ENCODE measurements at places on chromosomes 7 and 10.

GRCh38 chr10:60992636-60993035, 48.7 kb upstream of the RHOBTB1 start:
- DNase-seq, result no peak

GRCh38 chr7:36875794-36876193, 151.5 kb upstream of the AOAH start:
- DNase-seq, result no peak

GRCh38 chr7:87369216-87369615, 23.8 kb downstream of the CROT start:
- no peak for DNase-seq

GRCh38 chr10:49749144-49749543, 13.0 kb downstream of the OGDHL start:
- DNase-seq, result no peak

DNA sequence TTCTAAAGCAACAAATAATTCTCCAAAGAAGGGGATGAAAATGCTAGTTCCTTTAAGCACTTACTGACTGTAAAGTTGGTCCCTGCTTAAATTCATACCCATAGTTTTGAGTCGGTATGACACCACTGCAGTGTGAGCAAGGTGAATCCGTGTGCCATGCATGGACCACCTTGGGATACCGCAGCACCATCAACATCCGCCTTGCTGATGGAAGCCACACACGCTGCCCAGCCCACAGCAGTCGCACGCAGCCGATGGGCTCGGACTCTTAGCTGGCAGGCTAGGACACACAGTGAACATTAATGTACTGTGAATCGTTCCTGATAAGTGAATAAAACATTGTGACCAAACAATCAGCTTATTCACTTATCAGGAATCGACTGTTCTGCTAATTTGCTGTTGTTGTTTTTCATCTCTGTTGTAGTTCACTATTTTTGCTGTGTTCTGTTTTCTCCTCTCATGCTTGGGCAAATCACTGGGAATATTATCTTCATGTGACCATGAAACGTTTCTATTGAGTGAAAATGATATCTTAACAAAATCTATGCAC, 275.5 kb downstream of the USP6NL start:
- DNase-seq, result no peak

DNA sequence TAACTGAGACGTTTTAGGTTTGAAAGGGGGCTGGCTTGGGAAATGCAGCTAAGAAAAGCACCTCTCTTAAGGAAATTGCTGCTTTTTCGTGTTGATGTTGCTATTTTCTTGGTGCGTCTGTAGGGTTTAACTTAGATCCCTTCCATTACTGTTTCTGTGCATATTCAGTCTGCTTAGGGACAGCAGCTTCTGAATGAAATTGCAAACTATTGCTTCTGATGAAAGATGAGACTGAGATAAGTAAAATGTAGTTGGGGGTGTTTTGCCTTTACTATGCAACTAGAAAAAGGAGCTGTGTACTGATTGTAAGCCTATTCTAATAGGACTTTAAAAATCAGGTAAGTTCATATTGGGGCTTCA, 772 bp downstream of the HDAC9 start:
- no peak for DNase-seq

DNA sequence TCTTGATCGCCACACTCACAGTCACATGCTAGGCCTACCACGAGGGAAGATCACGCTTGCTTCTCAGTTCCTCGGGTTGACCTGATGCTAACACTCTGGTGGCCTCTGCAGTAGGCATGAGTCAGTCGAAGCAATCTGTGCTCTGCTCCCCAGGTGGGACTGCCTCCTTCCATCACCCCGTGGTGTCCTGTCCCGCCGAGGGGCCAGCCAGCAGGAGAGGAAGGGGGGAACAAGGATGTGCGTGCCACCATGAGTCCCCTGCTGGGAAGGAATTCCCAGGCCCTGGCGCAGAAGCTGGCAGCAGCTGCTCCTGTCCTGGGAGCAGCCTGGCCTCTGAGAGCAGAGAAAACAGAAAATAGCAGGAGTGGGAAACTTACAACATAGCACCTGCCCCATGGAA, 695.0 kb upstream of the NRP1 start:
- no peak for DNase-seq

GRCh38 chr10:109411917-109412316, 511.4 kb downstream of the XPNPEP1 start:
- no peak for DNase-seq

DNA sequence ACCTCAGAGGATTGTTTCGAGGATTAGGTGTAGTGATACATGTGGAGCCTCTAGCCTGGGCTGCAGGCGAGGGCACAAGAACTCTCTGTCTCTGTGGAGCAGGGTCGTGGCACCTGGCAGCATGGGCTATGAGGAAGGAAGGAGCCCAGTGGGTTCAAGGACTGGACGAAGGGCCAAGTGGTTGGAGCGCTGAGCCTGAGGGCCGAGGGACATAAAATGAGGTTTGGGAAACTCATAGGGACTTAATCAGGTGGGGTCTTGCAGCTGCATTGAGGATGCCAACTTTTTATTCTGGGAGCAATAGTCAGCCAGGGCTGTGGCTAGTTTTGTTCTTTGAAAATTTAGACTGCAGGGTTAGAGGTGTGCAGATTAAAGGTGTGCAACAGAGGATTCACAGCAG, 33.0 kb upstream of the ZNF32 start:
- no peak for DNase-seq
